CD4-positive, alpha-beta T cell treated with Interferon gamma for 1 hour (primary cell): ENCODE measurements at places on chromosomes 12 and 14.

DNA sequence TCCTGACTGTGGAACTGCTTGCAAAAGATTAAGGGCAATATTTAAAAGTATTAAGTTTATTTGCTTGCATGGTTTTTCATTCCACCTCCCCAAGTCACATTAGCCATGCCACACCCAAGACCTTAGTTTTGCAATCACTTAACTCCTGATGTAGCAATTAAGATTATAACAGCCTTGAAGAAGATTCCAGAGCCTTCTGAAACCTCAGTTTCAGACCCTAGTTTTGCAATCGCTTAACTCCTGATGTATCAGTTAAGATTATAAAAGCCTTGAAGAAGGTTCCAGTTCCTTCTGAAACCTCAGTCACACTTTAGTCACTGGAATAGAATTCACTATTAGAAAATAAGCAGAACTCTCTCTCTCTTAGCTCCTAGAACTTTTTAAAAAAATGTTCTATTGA, 42.7 kb upstream of the DCN start:
- DNase-seq: no peak

- no peak for DNase-seq
Observed at GRCh38 chr12:26631846-26632245, 201.1 kb downstream of the ITPR2 start.

GRCh38 chr12:93896427-93896826, 219.3 kb downstream of the CRADD start:
- no peak for DNase-seq

DNA sequence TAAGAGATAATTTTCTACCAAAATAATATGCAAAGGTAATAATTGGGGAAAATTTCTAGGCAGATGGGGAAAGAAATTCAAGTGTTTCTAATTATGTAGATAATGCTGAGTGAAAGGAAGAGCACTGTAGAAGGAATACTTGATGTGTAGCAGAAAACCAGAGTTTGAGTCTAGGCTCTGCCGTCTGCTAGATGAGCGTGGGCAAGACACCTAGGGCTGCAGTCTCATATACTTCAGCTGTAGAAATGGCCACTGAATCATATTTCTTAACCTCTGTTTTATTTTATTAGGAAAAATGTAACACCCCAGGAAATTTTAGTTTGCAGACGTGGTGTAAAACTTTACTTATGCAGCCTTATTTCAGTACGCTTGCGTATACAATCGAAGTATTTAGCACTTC, 59.8 kb upstream of the SLC38A2 start:
- DNase-seq: no peak

DNA sequence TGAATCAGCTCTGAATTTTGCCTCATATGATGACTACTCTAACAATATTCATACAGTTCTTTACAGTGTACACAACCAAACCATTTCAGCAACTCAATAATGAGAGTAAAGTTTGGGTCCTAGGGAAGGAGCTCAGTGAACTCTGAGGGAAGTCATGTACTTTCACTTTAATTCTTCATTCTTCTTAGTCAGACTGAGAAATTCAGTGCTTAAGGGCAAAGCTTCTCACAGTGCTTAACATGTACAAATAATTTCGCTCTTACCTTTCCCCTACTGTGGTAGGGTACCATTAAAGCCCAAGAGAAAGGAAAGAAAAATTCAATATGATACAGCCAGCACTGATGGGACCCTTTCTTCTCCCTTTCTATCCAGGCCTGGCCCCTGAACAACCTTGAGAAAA, 435.0 kb downstream of the NELL2 start:
- DNase-seq: no peak

GRCh38 chr14:72525087-72525915, 368.6 kb downstream of the DPF3 start:
- DNase-seq: no peak

- no peak for DNase-seq
Observed at GRCh38 chr12:127038152-127038551, 1228.8 kb upstream of the TMEM132C start.

DNA sequence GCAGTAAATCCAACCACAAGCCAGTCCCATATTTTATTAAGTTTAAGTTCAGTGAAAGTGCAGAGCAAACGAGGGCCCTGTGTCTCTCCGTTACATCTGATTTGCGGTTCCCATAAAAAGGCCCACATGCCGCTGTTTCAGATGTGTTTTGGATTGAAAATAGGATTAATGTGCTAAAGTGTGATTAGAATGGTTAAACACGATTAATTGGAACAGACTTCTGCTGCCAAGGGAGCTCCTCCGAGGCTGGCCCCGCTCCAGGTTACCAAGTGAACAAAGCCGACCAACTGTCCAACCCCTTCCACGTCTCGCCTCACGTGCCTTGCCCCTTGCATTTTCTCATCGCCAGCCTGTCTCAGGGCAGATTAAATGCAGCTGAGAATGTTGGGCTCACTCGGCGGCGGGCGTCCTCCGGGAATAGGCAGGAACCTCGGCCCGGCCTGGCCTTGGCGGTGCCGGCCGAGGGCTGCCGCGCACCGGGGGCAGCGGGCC, 166.5 kb upstream of the GSC start:
- no peak for DNase-seq

DNA sequence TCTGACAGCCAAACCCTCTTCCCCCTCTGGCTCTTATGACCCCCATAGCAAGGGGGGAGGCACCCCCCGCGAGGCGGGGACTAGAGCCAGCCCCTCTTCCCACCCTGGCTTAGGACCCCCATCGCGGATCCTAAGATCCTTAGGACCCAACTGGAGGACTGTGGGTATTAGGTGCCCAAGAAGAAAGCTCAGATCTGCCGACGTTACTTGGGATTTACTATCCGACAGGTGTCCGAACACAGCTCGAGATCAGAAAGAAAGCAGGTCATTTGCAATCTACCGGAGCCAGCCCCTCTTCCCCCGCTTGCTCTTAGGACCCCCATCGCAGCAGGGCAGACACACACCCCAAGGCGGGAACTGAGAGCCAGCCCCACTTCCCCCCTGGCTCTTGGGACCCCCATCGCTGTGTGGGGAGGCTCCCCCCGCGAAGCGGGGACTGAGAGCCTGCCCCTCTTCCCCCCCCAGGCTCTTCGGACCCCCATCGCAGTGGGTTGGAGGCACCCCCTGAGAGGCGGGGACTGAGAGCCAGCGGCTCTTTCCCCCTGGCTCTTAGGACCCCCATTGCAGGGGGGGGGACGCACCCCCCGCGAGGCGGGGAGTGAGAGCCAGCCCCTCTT, 46.8 kb downstream of the DDX11 start:
- no peak for DNase-seq

DNA sequence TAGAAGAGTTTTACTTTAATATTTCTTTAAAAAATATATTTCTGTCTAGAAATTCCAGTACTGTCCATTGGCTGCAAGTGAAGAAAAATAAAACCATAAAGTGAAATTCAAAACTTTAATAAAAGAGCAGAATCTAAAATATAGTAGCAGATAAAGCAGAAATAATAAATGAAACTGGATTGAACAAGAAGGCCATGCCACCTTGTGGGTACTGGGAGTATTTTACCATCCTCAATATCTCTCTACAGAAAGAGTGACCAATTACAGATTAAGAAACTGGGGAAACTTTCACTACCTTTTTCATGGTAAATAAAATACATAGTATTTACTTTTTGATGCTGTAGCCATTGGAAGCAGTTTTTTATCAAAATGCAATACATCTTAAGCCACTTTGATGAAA, 220.5 kb downstream of the BCAT1 start:
- DNase-seq: no peak

GRCh38 chr12:24937553-24938244, 11.2 kb downstream of the BCAT1 start:
- no peak for DNase-seq

- no peak for DNase-seq
Observed at GRCh38 chr12:22164139-22164538, 118.1 kb downstream of the CMAS start.

DNA sequence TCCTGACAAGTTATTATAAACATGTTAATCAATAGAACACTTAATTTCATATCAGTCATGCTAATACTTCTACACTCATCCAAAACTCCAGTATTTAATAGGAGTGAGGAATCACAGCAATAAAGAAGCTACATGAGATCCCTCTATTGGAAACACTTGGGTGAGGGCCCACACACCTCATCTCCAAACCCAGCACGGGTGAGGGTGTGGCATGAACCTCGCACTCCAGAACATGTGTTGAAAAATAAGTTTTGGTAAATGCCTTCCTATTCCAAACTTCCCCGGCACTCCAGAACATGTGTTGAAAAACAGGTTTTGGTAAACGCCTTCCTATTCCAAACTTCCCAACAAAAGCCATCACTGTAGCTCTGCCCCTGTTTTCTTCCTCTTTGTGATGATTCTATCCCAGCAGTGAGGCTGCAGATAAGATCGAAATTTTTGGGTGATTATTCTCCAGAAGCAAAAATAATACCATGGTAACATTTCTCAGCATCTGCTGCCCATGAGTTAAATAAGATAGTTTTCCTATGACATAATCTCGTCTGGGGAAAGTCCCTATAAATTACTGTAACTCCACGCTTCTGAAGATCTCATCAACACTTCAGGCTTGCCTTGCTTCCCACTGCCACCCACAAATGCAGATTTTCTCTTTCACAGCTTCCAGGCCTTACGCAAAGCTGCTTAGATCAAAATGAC, 24.4 kb upstream of the PTPRB start:
- no peak for DNase-seq

- DNase-seq: no peak
Observed at GRCh38 chr12:53383258-53383657, 3.3 kb downstream of the SP1 start.

DNA sequence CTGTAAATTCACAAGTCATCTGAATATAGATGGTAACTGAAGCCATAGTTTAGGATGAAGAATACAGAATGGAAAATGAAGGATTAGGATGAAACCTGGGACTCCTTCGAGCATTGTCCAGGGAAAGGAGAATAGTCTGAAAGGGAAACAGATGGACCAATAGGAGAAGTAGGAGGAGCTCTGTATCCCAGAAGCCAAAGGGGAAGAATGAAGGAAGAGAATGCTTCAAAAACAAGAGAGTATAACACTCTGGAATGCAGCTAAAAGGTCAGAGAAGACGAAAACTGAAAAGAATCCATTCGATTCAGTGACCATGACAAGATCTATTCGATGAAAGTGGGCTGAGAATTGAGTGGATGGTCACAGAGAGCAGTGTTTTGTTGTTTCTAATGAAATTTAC, 1.0 kb downstream of the GMFB start:
- no peak for DNase-seq

GRCh38 chr14:69680297-69680696, 68.9 kb downstream of the SUSD6 start:
- no peak for DNase-seq

- DNase-seq: no peak
Observed at GRCh38 chr12:78864403-78864869, at the start of gene SYT1. Gene SYT1 (plus strand): TSS chr12:78864774.

DNA sequence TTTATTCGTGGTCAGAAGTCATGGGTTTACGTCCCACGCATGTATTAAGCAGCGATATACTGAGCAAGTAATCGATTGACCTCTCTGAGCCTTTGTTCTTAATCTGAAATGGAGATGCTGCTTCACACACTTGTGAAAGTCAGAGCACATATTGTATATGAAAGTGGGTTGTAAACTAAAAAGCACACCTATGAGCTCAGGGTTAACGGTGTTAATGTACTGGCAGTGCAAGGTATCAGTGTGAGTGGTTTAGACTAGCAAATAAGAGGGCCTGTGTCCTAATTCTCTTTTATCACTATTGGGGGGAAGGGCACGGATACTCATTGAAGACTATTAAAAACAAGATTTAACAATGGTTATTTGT, 676 bp downstream of the MRPL42 start:
- DNase-seq: no peak

DNA sequence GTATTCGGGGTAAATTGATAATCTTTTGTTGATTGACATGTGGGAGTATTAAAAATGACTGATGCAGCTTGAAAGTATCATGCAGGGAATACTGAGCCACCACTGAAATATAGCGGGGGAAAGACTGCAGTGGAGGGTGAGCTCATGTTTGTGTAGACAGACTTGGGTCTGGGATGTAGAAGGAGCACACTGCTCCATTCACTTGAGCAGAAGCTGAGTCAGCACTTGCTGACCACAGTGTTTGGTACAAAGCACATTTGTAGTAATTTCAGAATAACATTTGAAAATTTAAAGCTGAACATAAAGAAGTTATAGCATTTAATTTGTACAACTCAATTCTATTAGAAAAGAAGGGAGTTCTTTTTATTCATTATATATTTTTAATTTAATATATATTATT, 304.3 kb upstream of the PRICKLE1 start:
- no peak for DNase-seq

DNA sequence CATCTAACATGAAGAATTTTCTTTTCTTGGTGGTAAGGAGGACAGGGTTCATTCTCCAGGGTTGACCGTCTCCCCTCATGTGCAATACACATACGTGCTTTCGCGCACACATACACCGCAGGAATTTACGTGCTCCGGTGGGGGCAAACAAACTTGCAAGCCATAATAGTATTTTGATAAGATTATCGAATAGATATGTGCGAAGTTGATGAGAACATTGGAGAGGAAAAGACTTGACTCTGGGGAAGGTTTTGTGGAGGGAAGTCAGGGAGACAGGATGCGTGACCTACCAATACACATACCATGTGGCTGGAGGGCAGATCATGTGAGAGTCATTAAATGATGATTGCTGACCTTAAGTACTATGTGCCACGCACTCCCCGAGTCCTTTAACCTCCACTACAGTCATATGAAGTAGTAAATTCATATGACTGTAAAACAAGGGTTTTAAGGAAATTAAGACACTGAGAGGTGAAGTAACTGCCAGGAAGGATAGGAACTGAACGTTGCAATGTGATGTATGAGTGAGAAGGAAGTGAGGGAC, 921 bp downstream of the RAD51B start:
- DNase-seq: no peak

DNA sequence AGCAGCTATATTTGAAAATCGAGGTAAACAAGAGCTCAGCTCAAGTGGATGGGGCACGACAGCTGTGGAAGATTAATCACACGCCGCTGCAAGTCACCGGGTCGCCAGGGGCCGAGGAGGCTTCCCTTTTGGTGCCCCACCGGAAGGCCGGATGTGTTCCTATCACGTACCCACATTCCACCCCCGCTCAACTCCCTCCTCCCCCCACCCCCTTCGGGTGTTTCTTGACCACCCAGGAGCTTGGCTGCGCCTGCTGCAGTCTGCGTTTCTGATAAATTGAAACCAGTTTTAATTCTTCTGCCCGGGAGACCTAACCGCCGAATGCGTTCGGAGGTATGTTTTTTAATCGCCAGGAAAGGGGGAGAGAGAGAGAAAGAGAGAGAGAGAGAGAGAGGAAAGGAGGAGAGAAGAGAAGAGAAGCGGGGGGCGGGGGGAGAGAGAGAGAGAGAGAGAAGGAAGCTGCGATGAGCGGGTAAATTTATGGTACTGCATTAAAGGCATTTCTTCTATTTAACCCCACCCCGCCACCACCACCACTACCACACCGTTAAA, 1.8 kb downstream of the SLC8A3 start:
- no peak for DNase-seq

- peak; percentile 75 for DNase-seq
Observed at GRCh38 chr12:96445691-96446583, 43.4 kb upstream of the CFAP54 start.
